ENCODE measurements at places on chromosomes 11 and 22.

GRCh38 chr11:43989162-43989981 is 46.9 kb downstream of the C11orf96 start:
- no peak for DNase-seq

DNA sequence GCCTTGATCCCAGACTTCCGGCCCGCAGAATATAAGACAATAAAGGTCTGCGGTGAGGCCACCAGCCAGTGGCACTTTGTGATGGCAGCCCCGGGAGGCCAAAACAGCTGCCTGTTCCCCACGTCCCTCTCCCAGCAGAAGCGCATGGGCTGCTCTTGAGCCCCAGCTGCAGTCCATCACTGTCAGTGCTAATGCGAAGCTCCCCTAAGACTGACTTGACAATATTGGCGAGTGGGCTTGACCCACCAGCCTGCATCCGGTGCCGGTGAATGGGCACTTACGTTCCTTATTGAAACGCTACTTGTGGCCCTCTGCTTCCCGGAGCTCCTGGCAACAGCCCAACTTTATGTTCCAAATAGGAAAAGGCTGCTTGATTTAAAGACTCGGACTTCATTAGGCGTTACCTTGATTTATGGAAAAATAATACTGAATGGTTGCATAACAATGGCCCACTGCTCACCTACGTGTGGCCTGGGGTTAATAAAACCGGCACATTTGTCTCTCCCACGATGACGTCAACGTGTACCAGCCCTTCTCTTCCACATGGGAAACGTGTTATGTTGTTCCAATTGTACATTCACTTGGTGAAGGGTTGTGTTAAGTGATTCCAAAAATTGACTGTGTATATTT is 93.4 kb upstream of the SEPTIN5 start:
- DNase-seq = no peak

GRCh38 chr22:48923165-48923865 is 904.4 kb downstream of the BRD1 start:
- no peak for DNase-seq

DNA sequence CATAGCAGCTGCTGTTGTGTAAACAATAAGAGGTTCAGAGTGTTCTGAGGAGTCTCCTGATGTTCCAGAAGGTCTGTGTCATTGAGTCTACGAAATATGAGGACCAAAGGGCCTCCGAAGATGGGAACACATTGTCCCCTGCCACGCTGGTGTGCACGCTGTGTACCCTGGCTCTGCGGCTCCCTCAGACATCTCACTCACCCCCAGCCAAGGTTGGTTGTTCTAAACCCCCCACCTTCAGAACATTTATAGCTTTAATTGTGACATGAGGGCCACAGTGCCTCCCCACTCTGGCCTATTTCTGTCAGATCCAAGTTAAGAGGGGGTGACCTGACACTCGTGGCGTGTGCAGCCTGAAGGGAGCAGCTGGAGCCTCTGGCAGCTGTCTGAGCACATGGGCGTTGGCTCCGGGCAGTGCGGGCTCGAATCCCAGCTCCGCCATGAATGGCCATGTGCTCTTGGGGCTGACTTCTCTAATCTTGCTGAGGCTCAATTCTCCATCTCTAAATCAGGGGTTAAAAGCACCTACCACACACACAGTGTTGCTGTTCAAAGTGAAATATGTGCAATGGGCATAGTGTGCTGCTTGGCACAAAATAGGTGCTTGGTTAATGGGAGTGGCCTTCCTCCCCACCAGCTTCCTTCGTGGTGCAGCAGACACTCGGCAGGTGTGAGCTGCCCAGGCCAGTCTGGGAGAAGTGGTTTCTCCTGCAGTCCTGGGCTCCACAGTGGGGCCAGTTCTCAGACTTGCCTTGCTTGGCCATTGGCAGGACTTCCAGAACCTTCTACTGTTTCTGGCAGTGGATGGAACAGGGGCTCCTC is 39.7 kb upstream of the MICAL2 start:
- no peak for DNase-seq

GRCh38 chr11:134901955-134902918 is 490.2 kb upstream of the B3GAT1 start:
- no peak for DNase-seq

- no peak for DNase-seq
Measured at GRCh38 chr11:2551131-2551530, 106.3 kb downstream of the KCNQ1 start.

- DNase-seq = no peak
Measured at GRCh38 chr22:20021196-20022181, 579 bp downstream of the TANGO2 start.

DNA sequence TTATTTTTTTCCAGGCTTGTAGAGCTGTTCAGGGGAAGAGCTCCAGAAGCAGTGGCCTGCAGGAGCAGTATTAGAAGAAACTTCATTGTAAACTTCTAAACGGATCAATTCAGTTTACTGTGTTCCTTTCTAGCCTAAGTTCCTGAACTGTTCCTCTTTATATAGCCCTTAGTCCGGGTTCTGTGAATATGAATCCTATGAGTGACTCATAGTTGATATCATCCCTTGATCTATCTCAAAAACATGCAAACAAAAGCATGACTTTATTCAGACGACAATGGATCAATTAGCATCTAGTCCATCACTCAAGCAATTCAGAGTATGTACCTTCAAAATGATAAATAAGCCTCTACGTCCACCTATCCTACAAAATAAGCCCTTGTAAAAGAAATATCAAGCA is at the start of gene MMP12:
Gene MMP12, minus strand, starts transcription at position 131 of the 400 bp plus-strand sequence. Its CDS starts 45 bp downstream, at position 86.
- no peak for DNase-seq

DNA sequence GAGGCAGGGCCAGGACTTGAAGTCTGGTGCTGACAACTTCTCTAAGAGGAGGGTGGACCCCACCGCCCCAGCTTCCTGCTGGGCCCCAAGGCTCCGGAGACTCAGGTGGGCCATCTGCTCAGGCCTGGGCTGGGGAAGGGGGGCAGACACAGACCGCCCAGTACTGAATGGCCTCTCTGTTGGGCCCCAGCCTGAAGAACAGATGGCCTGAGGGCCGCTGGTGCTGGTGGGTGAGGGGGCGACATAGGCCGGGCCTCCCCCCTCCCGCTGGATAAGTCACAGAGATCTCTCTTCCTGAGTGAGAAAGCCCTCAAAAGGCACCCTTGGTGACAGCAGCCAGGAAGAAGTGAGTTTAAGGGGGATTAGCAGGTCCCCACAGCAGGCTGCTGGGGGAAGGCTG is 12.5 kb upstream of the TP53I11 start:
- no peak for DNase-seq

- no peak for DNase-seq
Measured at GRCh38 chr22:50701428-50702154, 29.0 kb downstream of the SHANK3 start.

DNA sequence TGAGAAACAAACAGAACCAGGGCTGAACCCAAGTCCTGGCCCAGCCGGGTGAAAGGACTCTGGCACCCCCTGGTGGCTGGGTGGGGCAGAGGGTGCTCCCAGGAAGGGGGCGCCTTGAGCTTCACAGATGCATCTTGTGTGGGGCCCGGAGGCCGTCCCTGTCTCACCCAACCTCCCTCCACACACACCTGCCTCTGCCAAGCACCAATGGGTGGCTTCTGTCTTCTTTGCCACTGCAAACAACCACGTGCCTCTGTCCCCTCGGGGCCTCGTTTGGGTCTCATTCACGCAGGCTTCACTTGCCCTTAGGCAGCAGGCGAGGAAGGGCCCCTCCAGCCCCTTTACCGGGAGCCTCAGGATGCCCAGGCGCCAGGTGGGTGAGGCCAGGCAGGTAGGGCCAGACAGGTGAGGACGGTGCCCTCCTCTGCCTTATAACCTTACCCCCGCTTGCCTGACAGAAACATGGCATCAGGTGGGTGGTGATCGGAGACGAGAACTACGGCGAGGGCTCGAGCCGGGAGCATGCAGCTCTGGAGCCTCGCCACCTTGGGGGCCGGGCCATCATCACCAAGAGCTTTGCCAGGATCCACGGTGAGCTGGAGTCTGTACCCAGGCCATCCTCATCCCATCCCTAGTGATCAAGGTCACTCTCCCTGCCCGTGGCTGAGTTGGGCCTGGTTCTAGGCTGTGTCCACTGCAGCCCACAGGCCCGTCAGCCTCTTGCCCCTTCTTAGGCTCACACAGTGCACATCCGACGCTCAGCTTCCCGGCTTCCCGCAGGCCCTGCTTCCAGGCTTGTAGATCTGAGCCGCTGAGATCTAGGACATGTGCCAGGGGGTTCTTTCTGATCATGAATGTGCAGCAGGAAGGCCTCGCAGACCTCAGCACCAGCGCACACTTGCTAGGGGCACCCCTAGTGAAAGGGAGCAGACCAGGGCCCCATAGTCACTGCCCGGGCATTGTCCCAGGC is 17.2 kb downstream of the POLR3H start:
- DNase-seq = peak; percentile 62

GRCh38 chr11:71356280-71356876 is 91.8 kb downstream of the DHCR7 start:
- no peak for DNase-seq

- DNase-seq = no peak
Measured at GRCh38 chr11:113448316-113448677, 26.9 kb downstream of the DRD2 start.

GRCh38 chr11:94948070-94948617 is 25.2 kb downstream of the CWC15 start:
- no peak for DNase-seq

GRCh38 chr22:43828998-43829782 is 17.1 kb upstream of the EFCAB6 start:
- DNase-seq = no peak

DNA sequence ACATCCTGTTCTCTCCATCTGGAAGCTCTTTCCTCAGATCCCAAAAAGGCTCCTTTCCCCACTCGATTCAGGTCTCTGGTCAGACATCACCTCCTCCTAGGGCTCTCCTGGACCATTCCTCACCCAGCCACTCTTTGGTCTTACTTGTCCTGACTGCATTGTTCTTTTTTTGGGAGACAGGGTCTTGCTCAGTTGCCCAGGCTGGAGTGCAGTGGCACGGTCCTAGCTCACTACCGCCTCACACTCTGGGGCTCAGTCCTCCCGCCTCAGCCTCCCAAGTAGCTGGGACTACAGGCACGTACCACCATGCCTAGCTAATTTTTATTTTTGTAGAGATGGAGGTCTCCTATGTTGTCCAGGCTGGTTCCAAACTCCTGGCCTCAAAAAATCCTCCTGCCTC is 2.2 kb upstream of the CORO1B start:
- no peak for DNase-seq

DNA sequence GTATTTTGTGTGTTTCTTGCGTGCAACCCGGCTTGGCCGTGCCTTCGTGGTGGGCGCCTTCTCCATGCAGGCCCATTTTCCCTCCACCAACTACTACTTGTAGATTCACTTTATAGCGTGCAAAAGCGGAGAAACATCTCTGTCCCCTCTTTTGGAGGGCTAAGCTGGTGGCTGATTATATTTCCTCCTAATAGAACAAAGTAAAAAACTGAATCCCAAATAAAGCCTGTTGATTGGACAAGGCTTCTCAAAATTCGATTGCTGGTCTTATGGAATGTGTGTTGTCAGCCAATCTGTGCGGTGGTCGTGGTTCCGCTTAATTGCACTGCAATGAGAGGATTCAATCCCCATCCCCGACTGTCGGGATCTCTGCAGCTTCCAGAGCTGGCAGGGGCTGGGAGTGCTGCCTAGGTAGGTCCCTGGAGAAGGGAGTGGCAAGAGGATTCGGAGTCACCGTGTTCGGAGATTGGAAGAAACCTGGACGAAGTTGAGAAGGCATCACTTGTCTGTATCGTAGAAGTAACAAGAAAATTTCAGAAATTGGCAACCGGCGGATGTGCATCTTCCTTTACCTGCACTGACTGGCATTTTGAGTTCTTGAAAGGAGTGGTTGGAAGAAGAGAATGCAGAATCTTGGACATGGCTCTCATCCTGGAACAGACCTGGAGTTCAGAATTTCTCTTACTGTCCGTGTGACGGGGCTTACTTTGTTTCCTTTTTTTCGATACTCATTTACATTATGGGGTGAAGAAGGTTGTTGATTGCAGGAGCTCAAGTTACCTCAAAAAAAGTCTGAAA is 1.1 kb downstream of the HMGXB4 start:
- no peak for DNase-seq
